A673 (cell line): ENCODE measurements at places on chromosomes 1 and 21. TPM values are rescaled to one million over a fixed set of nuclear protein-coding genes. Genes with fewer than 3 reads are reported as not detected.

MYBPHL gene
- not detected in 2 replicates for total RNA-seq

BSND gene
- not detected in 2 replicates for total RNA-seq

TMEM269 gene
- total RNA-seq, result 1.2 and 1.7 TPM in 2 replicates

DNA sequence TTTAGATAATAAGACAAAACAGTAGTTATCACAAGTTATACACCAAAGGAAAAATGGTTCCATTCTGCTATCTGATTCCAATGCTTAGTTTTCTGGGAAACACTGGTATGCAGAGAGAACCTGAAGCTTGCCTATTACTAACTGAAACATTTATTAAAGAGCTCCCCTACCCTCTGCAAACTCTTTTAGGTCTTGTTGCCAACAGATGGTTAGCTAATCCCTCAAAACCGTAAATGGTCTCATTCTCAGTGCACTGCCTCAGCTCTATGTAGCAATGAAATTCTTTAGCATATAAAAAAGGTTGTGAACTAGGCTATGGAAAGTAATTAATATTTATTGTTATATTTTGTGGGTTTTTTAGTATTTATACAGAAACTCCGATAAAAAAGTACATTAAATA, 20.4 kb downstream of the C21orf91 start:
- no peaks in the 10 kb centered on the region for H3K27me3 ChIP-seq
- no peak overlapping the region for H3K27ac ChIP-seq
- H3K4me3 ChIP-seq, result no peak overlapping the region
- H3K4me1 ChIP-seq, result peaks cover 26% of the 10 kb centered on the region

GRCh38 chr1:15703562-15703961, 19.4 kb downstream of the PLEKHM2 start:
- DNase-seq, result peak; percentile 71
- H3K27ac ChIP-seq, result peak overlapping the region; percentile 60
- H3K27me3 ChIP-seq, result no peaks in the 10 kb centered on the region
- peaks cover 10% of the 10 kb centered on the region for H3K4me1 ChIP-seq
- H3K4me3 ChIP-seq, result no peak overlapping the region

GRCh38 chr1:169052727-169053126, 53.8 kb upstream of the ATP1B1 start:
- no peak for DNase-seq
- H3K4me1 ChIP-seq, result no peaks in the 10 kb centered on the region
- H3K27ac ChIP-seq, result no peak overlapping the region
- H3K36me3 ChIP-seq, result no peaks in the 10 kb centered on the region

- no peak overlapping the region for H3K27ac ChIP-seq
- DNase-seq, result no peak
- no peaks in the 10 kb centered on the region for H3K27me3 ChIP-seq
These were observed 26.4 kb downstream of the MYOM3 start for GRCh38 chr1:24085546-24085945.

DNA sequence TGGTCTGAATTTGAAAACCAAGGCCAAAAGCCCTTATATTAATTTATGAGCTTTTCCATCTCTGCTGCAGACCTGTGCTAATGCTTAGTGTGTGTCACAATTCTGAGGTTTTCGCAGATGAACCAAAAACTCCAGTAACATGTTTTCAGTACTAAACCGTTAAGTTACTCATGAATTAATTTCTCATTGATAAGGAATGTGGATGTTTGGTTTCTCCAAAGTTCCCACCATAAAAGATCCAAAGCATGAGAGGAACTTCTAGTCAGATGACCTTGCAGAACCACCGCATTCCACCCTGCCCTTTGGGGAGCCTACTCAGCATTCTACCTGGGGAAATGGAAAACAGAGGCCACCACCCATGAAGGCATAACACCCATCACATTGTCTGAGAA, 7.5 kb upstream of the LEPR start:
- H3K27me3 ChIP-seq, result peaks cover 5% of the 10 kb centered on the region
- no peak for DNase-seq
- H3K4me1 ChIP-seq, result no peaks in the 10 kb centered on the region
- H3K27ac ChIP-seq, result no peak overlapping the region
- H3K4me3 ChIP-seq, result no peak overlapping the region

GRCh38 chr1:168261390-168261789, 19.3 kb upstream of the TBX19 start:
- no peaks in the 10 kb centered on the region for H3K27me3 ChIP-seq
- no peaks in the 10 kb centered on the region for H3K36me3 ChIP-seq
- no peak for DNase-seq
- H3K27ac ChIP-seq, result no peak overlapping the region
- H3K4me3 ChIP-seq, result no peak overlapping the region

DNA sequence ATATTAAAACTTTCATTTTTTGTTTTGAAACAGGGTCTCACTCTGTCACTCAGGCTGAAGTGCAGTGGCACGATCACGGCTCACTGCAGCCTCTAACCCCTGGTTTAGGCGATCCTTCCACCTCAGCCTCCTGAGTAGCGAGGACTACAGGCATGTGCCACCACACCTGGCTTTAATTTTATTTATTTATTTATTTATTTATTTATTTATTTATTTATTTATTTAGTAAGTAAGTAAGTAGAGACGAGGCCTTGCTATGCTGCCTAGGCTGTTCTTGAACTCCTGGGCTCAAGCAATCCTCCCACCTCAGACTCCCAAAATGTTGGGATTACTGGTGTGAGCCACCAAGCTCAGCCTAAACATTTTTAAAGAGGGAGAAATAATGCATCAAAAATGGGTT, 1.2 kb upstream of the SETSIP start:
- no peak for DNase-seq
- no peaks in the 10 kb centered on the region for H3K36me3 ChIP-seq
- H3K27ac ChIP-seq, result no peak overlapping the region
- no peaks in the 10 kb centered on the region for H3K27me3 ChIP-seq

- H3K27ac ChIP-seq, result no peak overlapping the region
- no peak overlapping the region for H3K4me3 ChIP-seq
- no peaks in the 10 kb centered on the region for H3K36me3 ChIP-seq
- no peaks in the 10 kb centered on the region for H3K27me3 ChIP-seq
- no peak for DNase-seq
These were observed 146.3 kb downstream of the TPR start for GRCh38 chr1:186228749-186229148.
